ENCODE measurements at places on chromosomes 4 and X. TPM values are rescaled to one million over a fixed set of nuclear protein-coding genes. Genes with fewer than 3 reads are reported as not detected.

DNA sequence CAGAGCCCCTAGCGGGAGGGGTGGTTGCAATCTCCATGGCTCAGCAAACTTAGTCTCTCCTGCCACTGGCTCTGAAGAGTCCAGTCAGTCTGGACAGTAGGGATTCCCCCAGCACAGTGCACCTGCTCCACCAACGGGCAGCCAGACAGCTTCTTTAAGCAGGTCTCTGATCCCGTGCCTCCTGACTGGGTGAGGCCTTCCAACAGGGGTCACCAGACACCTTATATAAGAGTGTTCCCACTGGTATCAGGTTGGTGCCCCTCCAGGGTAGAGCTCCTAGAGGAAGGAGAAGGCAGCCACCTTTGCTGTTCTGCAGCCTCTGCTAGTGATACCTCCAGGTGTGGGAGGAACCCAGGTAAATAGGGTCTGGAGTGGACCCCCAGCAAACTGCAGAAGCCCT, 1393.4 kb downstream of the STIM2 start:
- DNase-seq, result no peak

DNA sequence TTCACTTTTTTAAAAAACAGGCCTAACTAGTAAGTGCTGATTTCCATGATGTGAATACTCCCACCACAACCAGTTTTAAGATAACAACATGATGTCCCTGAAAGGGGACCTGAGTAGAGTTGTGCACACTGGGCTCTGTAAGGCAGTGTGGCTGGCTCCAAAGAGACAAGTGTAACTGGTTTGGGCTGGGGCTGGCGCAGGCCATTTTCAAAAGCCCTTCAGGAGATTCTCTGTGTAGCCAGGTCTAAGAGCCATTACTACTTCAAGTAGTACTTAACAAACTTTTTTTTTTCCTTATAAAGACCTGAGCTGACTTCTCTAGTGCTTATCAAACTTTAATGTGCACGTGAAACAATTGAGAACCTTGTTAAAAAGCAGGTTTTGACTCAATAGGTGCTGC, 4.3 kb downstream of the QRFPR start:
- no peak for DNase-seq

DNA sequence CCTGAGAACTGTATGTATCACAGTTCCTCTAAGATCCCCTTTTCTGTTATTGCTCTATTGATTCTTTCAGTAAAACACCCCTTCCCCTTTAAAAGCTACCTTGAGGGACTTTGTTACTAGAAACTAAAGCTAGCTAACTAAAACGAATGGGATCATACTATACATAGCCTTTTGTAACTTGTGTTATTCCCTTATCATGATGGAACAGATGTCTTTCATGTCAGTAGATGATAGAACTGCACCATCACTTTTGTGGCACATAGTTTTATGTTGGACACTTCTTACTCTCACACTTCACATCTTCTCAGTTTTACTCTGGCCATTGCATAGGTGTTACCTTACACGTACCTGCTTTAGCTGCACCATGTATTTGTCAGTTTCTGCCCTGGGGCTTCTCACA, 46.6 kb upstream of the PGRMC2 start:
- DNase-seq, result no peak

- DNase-seq, result no peak
Observed at GRCh38 chr4:67762086-67762485, 7.9 kb upstream of the GNRHR start.

- DNase-seq, result no peak
Observed at GRCh38 chr4:40190019-40190418, 6.8 kb upstream of the RHOH start.

DNA sequence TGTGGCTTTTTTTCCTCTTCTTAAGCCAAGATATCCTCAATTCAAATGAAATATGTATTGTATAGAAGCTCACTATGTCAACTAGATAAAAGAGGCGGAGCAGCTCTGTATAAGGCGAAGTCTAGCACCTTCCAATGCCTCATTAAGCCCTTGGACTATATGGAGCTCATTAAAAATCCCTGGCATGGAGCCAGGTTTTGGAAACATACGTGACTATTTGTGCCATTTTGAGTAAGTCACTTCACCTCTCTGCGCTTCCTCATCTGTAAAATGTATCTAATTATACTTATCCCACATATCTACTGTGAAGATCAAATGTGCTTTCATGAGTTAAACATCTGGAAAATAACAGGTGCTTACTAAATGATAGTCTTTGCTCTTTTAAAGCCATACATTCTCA, 57.2 kb downstream of the YIPF6 start:
- no peak for DNase-seq

DNA sequence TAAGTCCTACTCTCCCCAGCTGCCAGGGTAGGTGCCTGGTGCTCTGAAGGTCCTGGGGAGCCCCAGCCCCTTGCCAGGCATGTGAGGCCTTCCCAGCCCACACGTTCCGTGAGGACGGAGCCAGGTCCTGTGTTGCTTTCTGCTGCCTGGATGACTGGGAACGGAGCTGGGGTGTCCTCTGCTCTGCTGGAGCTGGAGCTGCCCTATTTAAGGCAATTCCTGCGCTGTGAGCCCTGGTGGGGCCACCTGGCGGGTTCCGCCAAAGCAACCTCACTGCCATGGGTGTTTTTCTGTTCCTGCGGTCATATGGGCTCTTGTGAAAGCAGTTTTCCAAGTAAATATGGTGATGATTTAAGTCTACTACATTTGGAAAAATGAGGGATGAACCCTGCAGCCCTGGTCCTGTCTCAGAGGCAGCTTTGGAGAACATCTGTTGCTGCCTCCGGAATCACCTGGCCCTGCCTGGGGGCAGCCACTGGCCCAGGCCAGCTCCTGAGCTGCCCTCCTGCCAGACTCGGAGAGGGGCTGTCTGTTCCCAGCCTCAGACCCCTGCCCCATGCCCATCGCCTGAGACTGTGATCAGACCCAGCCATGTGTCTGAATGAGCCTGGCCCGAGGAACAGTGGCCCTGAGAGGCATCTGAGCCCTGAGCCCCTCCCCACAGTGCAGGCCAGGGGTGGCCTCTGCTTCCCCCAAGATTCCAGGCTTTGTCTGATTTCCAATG, 33.2 kb downstream of the FGFRL1 start:
- peak; percentile 69 for DNase-seq

GRCh38 chrX:108412783-108413182, 25.4 kb downstream of the COL4A6 start:
- DNase-seq, result no peak

DNA sequence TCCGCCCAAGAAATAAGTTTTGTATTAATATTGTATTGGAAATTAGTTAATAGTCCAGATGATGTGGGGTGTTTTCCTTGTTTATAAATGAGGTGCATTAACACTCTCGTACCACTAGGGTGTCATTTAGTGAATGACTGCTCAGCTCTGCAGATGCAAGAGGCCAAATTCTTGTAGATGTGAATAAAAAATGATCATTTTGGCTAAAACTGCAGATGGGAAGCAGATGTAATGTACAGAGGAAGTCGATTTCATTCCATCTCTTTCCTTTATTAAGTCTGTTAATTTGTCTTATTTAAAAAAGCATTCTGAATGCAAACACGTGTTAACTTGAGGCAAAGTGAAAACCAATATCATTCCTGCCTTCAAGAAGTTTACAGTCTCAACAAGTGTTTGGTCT, 108.1 kb downstream of the DHX15 start:
- DNase-seq, result no peak

DNA sequence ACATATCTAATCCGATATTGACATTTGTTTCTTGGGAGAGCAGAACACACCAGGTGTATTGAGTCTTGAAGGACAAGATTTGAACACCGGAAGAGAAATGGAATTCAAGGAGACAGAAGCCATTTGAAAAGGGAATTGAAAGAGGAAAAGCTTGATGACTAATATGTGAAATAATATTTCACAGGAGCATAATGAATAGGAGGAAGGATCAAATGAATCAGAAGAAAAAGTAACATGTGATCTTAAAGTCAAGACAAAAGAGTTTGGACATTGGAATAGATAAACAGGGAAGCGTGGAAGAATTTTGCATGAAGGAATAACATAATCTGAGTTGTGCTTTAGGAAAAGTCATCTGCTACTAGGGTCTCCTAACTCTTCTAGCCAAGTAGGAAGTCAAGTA, 145.5 kb upstream of the PDHA2 start:
- DNase-seq, result no peak

GRCh38 chr4:102758241-102759160, 2.3 kb downstream of the MANBA start:
- DNase-seq, result no peak

GRCh38 chrX:110287605-110288004, 30.3 kb downstream of the AMMECR1 start:
- no peak for DNase-seq

- DNase-seq, result no peak
Observed at GRCh38 chr4:163590103-163590502, 95.6 kb downstream of the TMA16 start.

GRCh38 chrX:43064096-43064495, 286.1 kb upstream of the PPP1R2C start:
- DNase-seq, result no peak

DNA sequence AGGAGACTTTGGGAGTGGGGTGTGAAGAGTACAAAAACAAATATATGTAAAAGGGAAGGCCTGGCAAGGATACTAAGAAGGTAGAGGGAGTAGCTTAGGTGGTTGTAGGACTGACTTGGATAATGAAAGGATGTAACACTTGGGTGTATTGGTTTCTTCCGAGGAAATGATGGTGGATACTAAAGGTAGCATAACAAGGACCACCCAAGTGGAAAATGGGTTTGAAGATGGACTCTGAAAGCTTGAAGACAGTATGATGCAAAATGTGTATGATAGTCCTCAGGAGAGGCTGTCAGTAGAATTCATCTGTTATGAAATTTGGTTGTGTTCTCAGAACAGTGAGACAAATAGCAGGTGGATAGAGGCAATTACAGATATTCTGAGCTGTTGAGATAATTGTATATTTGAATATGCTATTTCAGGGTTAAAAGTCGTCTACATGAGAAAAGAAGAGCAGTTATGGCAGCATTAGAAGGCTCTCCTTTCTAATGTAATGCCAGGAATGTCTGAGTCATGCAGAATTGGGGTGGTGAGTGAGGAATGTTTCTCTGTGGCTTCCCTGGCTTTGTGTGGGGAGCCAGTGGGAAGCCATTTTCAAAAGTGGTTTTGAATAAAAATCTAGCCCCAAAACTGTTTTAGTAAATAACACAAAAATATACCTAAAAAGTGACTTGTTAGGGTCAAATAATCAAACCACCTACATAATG, 75.6 kb downstream of the FHIP1A start:
- DNase-seq, result no peak

- DNase-seq, result no peak
Observed at GRCh38 chr4:174860588-174860987, 31.5 kb upstream of the GLRA3 start.

DNA sequence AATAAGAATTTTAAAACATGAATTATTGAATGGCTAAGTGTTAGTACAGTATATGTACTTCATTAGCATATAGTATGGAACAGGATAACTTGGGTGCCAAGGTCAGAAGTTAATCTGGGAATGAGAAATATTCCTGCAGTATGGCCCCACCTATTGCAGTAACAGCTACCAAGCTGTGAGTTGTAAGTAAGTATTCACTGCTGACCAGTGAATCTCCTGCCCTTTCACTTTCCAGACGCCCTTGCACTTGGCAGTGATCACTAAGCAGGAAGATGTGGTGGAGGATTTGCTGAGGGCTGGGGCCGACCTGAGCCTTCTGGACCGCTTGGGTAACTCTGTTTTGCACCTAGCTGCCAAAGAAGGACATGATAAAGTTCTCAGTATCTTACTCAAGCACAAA, 105.1 kb downstream of the NFKB1 start:
- DNase-seq, result no peak

GRCh38 chrX:114962209-114962608, 55.2 kb downstream of the IL13RA2 start:
- no peak for DNase-seq

GRCh38 chr4:1676605-1677525, 7.2 kb downstream of the FAM53A start:
- peak; percentile 56 for DNase-seq

DNA sequence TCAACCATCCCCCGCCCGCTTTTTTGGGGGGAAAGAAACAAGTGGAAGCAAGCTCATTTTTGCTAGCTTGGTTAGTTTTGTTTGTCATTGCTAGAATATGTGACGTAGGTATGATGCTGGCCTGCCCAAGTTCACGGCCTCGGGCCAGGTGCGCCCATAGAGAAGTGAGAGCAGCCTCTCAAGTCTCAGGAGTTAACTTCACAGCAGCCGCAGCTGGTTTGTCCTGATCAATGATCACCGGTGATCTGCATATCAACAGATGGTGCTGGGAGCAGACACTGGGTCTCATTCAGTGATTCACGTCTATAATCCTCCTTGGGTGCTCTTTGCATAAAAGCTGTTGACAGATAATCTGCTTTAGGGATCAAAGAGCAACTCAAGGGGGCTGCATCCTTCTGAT, 50.1 kb downstream of the ENPP6 start:
- DNase-seq, result no peak

GRCh38 chr4:139450586-139450985, 3.3 kb upstream of the RAB33B start:
- DNase-seq, result no peak

GRCh38 chrX:115535421-115535820, 25.6 kb upstream of the PLS3 start:
- DNase-seq, result no peak

GRCh38 chrX:19034025-19034424, 50.1 kb upstream of the PHKA2 start:
- DNase-seq, result no peak

GRCh38 chr4:37243051-37243450, 1.5 kb upstream of the NWD2 start:
- DNase-seq, result no peak

DNA sequence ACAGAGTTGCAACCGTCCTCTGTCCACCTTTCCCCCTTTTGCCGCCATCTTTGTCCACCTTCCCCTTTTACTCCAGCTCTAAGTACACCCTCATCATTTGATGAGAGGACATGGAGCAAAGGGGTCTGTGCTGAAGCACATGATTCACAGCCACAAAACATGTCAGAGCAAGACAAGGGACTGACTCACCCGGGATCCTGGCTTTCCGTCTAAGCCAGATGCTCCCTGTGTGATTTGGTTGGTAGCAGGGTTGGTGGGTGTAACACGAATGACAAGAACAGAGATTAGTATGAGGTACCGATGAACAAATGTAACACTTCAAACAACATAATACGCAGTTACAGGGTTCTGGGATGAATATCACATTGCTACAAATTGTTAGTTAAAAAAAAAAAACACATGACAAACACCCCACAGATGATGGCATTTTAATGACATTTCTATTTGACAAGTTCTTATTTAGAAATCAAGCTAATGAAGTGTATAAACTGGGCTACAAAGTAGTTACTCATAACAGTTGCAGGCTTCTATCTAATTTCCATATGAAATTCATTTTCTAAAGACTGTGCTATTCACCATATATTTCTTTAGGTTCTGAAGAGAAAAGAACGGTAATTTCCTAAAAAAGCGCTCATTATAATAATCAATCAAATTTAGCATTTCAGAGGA, 71.4 kb upstream of the ETNPPL start:
- no peak for DNase-seq

Gene GPR50
- total RNA-seq, result not detected

Gene LEF1
- total RNA-seq, result 7.5 TPM

Gene RHOH
- total RNA-seq, result 6.9 TPM

Gene MID1
- total RNA-seq, result 17.4 TPM

Gene GABRE
- 50.5 TPM for total RNA-seq

Gene GPAT3
- total RNA-seq, result 8.4 TPM

Gene NOX1
- total RNA-seq, result not detected

Gene DCAF8L2
- not detected for total RNA-seq

Gene RAB39B
- 1.2 TPM for total RNA-seq

Gene UGT2B15
- not detected for total RNA-seq

Measured in upper lobe of left lung (tissue), 6 donors.